Right ventricle myocardium inferior (tissue), 1 donor: ENCODE measurements at places on chromosomes 7 and 10.

GRCh38 chr10:100970076-100970913, 991 bp downstream of the SEMA4G start:
- DNase-seq: no peak

DNA sequence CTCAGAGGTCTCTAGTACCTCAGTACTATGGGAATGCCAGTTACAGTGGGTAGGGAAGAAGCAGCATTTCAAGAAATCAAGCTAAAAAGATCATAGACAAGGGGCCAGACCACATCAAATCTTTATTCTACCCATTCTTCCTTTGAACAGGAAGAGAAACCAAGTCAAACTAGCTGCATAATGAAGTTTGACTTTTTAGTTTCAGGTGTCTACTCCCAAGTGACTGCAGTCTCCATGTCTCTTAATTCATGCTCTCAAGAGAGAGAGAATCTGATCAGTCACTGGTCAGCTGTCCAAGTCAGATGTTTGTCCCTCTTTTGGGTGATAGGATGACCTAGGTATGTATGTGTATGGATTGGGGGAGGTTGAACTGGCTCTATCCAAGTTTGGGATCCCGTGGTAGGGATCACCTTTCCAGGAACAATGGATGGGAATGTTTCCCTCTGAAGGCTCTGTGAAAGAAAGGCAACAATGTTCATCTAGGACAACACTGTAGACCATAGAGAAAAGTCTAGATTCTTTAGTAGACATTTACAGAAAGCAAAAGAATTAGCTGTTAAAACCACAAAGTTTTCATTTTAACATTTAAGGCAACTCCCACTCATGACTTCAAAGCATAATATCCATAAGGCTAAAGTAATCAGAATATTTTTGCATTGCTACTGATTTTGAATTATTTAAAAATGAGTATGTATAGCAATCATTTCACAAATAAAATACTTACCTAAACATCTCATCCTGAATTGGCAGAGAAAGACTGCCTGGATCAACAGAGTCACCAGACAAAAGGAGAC, 30.1 kb upstream of the PRTFDC1 start:
- DNase-seq: no peak

- no peak for DNase-seq
Measured at GRCh38 chr10:113521475-113521795, 31.4 kb upstream of the HABP2 start.

DNA sequence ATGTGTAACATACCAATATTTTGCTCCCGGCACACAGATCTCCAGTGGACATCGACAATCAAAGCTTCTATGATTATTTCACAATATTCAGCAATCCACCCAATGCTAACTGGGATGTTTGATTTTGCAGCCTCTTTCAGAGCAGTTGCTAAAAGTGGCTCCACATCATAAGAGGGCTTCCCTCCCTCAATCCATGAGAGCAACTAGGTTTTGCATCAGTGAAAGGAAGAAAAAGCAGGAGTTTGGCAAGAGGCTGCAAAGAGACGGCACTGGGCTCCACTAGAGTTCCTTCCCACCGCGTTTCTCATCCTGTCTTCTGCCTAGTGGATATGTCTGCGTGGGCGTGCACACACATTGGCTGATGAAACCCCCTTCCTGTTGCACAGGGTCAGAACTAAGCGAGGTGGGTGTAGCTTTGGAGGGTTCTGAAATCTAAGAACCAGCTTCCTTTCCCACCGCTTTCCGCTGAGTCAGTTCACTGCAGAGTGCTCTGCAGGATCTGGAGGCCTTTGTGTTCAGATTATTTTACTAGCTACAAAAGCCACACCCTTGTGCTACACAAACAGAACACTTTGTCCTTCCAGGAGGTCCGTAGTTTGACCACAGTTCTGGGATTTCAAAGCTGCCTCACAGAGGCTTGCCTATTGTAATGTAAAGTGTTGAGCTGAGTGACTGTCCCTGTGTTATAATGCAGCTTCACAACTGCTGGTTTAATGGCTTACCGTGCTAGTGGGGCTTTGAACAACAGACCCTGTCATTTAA, 28.1 kb downstream of the ARL4A start:
- DNase-seq: peak; percentile 80

GRCh38 chr7:106041140-106041717, 70.9 kb downstream of the SYPL1 start:
- DNase-seq: no peak

DNA sequence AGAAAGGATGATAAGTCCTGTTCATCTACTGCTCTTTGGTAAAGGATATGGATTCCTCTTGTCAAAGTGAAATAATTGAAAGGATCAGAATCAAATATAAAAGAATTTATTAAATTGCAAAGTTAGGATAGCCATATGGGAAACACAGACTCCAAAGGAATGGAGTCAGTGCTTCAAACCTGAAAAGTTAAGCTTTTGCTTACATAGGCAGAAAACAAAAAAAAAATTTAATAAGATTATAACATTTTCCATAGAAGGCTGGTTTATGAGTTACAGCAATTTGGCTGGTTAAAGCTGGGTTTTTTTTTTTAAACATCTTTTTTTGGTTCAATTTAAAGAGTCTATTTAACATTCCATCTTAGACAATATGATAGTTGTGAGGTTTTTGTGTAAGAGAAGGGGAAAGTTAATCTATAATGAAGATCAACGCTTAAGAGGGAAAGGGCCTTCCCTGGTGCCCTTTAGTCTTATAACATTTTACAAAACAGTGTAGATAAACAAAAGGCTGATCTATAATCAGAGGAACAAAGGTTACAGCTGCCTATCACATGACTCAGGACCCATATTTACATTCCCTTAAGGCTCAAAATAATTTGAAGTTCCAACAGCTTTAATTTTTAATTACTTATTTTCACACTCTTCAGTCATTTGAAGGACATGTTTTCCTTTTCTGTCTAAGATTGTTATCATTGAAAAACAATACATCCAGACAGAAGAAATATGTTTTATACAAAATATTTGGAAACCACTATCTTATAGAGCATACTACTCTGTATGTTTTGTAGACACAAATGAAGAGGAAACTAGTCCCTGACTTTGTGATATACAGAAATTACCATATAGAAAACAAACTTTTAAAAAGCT, 234.3 kb upstream of the MBL2 start:
- no peak for DNase-seq

DNA sequence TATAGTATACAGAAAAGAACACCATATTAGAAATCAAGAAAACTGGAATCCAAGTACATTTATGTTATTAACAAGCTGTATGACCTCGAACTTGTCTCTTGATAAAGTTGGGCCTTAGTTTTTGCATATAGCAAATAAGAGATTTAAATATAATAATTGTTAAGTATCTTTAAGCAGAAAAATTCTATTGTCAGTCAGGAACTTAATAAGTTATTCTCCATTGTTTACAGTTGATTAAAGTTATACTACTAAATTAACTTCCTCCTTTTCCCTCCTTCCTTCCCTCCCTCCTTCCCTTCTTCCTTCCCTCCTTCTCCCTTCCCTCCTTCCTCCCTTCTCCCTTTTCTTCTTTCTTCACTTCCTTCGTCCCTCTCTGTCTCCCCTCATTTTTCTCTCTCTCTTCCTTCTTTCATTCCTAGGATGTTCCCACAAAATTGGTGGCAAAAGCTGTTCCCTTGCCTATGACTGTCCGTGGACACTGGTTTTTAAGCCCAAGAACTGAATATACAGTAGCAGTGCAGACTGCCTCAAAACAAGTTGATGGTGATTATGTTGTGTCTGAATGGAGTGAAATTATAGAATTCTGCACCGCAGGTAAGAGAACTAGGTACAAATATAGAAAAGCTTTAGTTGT, 59.7 kb downstream of the PHYHIPL start:
- DNase-seq: no peak

DNA sequence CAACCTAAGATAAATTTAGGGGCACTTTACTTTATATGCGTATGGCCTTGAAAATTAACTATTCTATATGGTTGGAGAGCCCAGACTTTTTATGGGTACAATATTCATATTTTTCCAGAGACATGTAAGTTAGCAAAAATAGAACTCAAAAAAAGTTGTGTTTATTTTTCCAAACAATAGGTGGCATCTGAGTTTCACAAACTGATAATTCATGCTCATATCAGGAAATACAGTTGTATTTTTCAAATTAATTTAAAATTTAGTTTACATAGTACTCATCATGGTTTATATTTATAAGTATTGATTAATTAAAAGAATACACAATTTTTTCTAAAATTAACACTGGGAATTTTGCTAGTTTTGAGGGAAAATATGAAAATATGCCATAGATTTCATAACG, 34.6 kb downstream of the ANKRD7 start:
- DNase-seq: no peak

DNA sequence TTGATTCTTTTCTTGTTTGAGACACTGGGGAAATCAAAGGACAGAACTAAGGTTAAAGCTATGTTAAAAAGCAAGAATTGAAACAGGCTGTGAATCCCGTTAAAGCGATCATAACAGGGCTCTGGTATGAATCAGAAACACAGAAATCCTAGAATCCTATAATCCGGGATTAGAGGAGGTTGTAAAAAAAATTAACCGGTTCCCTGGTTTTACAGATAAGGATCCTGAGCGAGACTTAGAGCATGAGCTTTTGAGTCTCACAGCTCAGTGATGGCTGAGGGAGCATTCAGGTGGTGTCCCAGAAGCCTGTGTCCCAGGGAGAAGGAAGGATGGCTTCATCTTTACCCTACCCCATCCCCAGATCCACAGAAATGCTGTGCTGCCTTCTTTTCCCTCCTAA, 461.3 kb downstream of the PAXIP1 start:
- DNase-seq: no peak

DNA sequence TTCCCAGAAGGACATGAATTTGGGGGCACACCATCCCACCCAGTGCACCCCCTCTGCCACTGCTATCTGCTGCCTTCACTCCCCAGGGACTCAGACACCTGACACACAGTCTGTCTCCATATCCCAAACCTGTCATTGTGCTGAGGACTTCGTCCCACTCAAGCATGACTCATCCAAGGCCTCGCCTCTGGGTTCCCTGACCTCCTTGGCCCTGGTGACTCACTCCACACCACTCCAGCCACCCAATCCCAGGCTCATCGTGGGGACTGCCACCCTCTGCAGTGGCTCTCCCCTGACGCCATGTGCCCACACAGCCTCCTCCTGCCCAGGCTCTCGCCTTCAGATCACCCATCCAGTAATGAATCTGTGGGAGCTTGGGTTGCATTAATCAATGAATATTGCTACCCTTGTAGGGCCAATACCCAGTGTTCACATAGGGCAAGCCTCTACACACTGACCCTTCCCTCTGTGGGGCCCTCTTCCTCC, 6.6 kb upstream of the INSIG1 start:
- DNase-seq: no peak

DNA sequence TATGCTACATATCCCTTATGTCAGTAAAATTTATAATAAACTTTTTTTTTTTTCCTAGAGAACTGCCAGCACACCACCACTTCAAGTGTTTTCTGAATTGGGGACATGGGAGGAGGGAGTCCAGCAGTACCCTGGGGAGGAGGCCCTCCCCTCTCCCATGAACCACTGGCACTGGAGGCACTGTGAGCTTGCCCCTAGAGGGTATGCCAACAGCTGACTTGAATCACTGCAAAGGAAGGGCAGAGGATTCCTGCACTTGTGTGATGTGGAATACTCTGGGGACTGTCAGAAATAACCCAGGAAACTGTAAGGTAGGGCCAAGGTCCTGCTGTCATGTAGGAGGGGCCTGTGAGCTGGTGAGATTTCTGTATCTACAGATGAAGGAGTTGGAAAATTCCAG, 8.5 kb upstream of the ARMS2 start:
- DNase-seq: no peak

DNA sequence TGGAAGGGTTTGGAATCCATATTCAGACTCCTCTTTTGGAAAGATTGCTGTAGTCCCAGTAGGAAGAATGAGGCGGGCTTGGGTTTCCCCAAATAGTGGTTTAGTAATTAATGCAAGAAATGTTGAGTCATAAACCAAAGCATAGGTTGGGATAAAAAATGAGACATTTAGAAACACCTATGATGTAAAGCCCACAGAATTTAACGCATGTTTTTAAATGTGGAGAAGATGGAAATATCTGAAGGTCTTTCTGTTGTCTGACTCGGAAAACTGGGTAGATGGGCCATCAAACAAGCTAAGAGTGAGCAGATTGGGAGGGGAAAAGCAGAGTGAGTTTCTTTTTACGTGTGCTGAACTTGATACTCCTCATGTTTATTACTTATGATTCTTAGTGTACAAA, 62.2 kb downstream of the LANCL2 start:
- DNase-seq: no peak

- no peak for DNase-seq
Measured at GRCh38 chr10:4453950-4454349, 372.1 kb upstream of the AKR1E2 start.

- no peak for DNase-seq
Measured at GRCh38 chr10:106189292-106189691, 975.2 kb downstream of the SORCS1 start.

- no peak for DNase-seq
Measured at GRCh38 chr7:106871793-106872571, 6.9 kb downstream of the PIK3CG start.

DNA sequence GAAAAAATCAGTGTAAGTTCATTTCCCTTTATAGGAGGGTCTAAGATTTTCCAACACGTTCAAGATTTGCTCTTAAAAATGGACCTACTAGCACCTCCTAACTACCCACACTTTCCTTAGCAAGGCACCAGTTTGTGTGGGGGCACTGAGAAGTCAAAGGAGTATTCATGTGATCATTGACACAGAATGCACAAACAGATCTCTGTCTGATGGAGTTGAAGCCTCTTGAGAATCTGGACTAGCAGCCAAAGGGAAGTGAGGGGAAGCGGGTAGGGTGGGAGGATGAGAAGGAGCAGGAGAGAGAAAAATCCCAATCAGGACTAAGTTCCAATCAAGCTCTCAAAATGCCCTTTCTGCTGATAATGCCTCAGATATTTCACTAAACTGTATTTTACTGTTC, 4.1 kb downstream of the MMS19 start:
- no peak for DNase-seq

DNA sequence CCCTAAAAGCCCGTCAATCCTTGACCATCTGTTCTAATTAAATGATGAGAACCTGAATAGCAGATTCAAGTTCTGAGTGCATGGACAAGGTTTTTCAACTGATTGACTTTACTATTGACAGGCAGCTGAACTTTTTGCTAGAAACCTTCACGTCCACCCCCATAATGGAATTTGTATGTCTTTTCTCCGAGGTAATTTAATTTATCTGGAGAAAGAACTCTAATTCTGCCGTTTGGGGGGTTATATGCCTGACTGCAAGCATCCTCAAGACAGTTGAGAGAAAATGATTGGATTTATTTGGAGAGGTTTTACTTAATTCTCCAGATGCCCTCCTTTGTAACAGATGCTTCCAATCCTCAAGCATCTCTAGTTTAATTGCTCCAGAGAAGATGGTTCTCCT, 1053.4 kb upstream of the AUTS2 start:
- no peak for DNase-seq

DNA sequence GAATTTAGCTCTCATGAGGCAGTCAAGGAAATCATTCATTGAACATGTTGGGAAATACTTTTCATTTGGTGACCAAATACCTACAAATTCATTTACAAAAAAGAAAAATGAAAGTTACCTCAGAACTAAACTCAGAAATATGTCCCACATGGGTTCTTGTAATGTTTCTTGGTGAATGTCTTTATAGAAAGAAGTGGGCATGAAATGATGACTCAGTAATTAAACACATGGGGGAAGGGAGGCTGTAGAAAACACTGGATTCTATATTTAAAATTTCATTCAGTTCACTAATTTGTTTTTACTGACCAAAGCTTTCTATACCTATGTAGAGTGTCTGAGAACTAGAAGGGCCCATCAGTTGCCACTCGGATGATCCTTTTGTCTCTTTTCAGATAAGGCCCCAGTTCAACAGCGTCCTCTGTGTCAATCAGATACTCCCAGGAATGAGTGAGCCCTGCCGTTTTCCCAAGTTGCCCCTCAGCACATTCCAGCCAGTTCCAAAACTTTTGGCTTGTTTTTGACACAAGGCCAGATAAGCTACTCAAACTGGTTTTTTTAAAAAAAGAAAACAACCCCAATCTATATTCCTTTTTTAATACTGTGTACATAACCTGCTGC, 49.3 kb upstream of the AGBL3 start:
- no peak for DNase-seq
